ENCODE measurements at places on chromosomes 4 and X.

GRCh38 chr4:74873545-74874301 lies 59.2 kb upstream of the PARM1 start:
- DNase-seq = no peak

DNA sequence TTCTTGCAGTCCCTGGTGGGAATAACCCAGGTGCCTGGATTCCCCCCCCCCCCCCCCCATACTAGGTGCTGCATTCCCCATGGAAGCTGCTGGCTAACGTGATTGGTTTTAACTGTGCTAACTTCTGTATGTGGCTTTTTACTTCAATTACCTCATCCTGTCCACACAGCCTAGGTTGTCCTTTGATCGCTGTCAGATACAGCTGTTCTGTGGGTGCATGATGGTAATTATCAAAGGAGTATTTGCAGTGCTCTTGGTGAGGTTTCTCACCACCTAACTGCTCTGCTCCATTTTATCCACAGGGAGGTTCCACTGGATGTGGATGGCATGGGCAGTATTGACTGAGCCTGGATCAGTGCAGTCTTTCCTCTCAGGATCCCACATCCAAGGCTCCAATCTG lies 93.0 kb downstream of the ZNF518B start:
- DNase-seq = no peak

DNA sequence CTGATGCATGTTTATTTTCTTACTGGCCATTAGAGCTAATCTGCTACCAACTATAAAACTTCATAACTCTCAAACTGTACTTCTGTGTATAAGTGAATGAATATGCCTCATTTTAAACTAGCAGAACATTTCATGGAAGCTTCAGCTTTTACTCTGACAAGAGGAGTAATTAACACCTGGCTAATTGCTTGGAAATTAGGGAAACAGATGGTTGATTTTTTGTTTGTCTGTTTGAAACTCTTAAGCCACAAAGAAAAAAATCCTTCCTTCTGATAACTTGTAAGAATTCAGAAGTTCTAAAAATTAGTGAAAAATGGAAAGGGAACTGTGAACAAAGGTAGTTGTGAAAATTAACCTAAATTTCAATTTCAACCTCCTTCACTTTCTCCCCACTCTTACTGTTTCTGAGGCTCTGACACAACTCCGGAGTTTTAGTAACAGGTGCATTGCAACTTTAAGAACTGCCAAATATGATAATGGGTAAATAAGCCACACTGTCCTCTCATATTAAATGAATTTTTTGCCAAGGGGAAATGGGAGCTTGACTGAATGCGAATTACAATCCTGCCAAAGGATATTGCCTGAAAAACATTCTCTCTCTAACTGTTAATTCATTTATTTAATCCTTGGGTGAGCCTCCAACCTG lies 1.0 kb downstream of the EGF start:
- no peak for DNase-seq

GRCh38 chr4:19381068-19381467 lies 870.6 kb upstream of the SLIT2 start:
- no peak for DNase-seq

Data from stimulated activated CD4-positive, alpha-beta T cell treated with anti-CD3 and anti-CD28 coated beads, Interleukin-12 subunit alpha, Interleukin-12 subunit beta, amount 100 ng/mL, for 24 hours (primary cell).